ENCODE measurements at places on chromosomes 1 and 21.

DNA sequence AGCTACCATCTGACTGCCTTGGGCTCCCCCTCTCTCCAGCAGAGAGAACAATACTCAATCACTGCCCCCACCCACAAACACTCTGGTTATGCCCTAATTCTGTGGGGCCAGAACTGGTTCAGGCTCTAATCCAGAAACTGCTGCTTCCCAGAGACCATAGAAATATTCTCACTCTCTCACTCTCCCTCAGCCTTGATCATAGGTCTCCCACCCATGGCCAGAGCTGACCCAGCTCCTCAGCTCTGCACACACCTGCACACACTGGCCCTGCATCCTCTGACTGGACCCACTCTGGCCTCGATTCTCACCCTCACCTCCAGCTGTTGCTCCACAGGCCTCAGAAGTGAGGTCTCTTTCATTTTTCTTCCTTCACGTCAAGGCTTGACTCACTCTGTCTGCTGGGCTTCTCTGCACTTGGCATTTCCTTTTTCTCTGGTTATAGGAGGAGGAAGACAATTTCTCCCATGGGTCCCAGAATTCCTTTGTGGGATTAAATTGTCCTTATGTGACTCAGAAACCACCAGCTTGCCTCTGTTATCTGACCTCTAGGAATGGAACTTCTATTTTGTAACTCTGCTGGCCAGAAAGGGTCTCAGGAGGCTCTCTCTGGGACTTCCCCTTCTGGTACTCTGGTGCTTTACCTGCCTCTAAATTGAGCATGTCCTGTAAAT, 15.6 kb upstream of the ZMYM6 start:
- no peak for DNase-seq

DNA sequence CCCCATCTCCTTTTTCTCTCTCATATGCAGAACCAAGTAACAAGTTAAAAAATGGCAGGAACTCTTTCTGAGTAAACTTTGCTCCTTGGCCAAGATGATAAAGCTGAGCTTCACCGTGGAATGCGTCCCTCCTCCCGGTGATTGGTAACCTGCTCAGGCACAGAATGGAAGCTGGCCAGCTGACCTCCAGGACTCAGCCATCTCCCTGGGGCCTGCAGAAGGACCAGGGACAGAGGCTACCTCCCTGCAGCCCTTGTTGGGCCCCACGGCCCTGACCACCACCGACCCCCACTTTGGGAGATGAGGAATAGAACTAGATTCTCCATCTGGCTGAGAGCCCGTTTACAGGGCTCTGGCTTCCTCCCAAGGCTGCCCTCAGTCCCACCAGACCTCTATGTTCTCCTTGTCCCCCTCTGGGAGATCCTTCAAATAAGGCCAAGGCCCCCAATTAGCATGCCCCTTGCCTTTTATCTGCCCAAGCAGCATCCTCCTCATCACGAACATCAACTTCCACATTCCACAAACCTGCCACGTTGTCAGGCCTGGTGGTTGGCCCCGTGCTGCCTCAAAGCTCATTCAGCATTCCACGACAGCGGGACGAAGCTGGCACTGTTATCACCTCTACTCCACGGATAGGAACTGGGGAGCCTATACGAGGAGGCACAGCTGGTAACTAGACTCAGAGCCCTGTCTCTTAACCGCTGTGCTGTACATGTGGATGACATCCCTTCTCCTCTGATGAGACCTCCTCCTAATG, 74.2 kb downstream of the CD34 start:
- DNase-seq = peak; percentile 30

- DNase-seq = no peak
These were observed 35.3 kb downstream of the RGS8 start for GRCh38 chr1:182649041-182649440.

DNA sequence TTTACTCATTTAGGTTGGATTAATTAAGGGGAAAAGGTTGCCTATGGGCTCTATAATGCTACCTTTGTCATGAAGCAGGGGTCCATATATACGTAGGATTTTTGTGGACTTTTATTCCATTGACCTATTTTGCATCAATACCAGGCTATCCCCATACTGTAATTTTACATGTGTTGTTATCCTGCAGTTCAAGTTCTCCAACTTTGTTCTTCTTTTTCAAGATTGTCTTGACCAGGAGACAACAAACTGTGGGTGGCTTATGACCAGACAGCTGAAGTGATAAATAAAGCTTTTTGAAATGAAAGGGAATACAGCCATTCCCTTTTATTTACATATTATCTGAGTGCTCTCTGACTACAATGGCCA, 345.7 kb downstream of the BARHL2 start:
- no peak for DNase-seq

DNA sequence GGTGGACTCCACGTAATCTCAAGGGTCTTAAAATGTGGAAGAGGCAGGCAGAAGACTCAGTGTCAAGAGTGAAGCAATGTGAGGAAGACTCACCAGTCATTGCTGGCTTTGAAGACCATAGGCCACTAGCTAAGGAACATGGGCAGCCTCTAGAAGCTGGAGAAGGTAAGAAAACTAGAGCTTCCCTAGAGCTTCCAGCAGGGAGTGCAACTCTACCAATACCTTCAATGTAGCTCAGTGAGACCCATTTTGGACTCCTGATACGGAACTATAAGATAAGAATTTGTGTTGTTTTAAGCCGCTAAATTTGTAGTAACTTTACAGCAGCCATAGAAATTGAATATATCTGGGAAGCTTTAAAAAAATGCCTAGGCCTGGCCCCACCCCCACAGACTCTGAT, 18.9 kb downstream of the METTL13 start:
- no peak for DNase-seq

DNA sequence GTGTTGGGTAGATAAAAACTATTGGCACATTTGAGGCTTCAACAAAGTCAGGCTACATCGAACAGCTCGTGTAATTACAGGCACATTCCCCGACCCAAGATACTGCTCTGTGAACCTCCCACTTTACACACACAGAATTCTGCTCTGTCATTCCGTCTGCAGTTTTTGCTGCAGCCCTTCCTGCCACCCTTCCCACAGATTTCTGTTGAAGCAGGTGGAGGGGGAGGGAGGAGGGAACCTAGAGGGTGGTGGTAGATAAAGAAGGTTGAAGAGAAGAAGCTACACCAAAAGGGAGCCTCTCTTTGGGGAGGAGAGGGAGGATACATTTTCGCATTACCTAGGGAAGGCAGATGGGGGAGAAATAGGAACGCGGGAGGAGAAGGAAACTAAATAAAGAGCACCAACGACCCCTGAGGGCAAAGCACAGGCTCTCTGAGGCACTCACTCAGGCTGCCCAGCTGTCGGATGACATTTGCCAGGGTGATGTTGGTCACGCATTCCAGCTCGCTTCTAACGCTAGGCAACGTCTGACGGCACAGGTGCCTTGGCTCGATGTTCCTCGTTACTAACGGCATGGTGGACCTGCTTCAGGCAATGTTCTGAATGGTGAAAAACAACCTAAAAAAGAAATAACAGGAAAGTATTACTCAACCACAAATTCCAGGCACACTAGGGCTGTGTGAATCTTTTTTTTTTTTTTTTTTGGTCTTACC, 36.0 kb downstream of the GPR3 start:
- DNase-seq = no peak

DNA sequence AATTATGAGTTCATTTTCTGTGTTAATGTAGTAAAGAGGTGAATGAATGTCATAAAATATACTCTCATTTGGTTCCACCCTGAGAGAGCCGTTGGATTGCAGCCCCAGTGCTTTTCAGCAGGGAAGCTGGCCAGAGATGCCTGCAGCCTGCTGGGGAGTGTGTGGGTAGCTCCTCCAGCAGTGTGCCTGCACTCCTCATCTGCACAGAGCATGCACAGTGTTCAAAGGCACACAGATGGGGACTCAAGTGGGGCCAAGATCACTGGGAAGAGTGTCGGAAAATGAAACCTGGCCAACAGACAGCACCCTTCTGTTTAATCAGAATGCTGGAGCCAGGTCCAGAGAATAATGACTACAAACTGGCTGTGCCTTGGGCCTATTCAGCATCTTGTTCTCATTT, 206.8 kb downstream of the ST6GALNAC3 start:
- no peak for DNase-seq

DNA sequence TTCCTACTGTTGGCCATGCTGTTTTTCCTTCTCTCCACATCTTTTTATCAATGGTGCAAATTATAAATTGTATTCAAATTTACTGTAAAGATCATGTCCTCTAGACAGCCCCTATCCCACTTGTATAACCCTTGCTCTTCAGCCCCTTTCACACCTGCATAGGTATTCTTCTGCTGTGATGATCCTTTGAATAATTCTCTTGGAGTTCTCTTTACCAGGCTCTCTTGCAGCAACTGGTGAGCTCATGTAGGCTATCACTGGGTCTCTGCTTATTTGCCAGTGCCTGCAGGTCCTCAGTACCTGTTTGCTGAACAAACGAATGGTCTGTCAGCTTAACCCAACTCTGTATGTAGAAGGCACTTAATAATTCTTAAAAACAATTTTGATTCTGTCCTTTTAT, 8.2 kb downstream of the PTPRC start:
- no peak for DNase-seq

GRCh38 chr1:54838565-54839180, 37.5 kb upstream of the TTC22 start:
- DNase-seq = no peak

DNA sequence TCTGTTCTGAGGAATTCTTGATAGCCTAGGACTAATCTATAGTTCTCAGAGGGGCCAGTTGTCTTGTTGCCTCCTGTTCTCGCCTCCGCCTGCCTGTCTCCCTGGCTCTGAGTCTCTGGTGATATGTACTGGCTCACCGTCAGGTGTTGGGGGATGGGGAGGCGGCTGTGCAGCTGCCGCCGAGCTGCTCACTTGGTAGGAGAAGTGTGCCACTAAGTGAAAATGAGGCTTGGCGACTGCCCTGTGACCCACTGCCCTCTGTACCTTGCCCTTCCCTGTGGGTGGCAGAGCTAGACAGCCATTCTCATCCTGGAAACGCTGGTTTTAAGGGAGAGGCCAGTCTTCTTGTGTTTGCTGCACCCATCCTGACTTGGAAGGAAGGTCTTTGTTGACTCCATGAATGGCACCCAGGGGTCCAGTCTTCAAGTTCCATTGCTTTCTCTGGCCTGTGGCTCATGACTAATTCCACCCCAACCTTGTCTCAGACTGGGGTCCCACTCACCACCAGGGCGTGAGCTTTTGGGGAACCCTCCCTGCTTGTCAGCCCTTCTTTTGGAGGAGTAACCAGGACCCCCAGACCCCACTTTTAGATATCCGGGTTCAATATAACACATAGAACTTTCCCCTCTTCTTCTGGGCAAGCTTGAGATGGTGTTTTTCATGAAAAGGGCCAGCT, 120.6 kb downstream of the CACNA1E start:
- no peak for DNase-seq

DNA sequence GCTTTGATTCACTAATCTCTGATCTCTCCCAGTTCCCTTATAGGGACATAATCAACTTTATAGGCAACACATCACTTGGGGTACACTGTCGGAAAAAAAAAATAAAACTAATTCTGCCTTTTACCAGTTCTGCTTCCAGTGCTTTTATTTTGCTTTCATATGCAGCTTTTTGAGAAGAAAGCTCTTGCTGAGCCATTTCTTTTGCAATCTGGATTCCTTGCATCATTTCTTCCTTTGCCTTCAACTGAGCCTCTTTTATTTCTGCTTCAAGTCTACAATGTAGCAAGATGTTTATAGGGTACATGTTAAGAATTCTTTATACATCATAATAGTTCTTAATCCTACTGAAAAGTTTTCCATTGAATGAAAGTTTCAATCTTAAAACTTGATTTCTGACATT, 30.6 kb downstream of the KIF14 start:
- no peak for DNase-seq

DNA sequence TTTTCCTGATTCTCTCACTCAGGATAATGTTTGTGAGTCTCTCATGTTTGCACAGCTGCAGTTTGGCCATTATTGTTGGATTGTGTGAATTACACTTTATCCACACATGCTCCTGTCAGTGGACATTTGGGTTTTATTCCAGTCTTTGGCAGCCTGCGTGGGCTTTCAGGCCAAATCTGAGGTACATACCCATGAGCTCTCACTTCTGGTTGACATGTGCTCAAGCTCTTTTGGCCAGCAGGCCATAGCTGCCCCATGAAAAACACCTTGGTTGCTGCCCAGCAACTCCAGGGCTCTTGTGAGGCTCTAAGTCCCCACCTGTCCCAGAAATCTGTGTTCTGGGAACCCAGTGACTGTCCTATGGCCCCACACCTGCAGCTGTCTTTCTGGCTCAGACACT, 124.5 kb upstream of the GALNT2 start:
- no peak for DNase-seq

DNA sequence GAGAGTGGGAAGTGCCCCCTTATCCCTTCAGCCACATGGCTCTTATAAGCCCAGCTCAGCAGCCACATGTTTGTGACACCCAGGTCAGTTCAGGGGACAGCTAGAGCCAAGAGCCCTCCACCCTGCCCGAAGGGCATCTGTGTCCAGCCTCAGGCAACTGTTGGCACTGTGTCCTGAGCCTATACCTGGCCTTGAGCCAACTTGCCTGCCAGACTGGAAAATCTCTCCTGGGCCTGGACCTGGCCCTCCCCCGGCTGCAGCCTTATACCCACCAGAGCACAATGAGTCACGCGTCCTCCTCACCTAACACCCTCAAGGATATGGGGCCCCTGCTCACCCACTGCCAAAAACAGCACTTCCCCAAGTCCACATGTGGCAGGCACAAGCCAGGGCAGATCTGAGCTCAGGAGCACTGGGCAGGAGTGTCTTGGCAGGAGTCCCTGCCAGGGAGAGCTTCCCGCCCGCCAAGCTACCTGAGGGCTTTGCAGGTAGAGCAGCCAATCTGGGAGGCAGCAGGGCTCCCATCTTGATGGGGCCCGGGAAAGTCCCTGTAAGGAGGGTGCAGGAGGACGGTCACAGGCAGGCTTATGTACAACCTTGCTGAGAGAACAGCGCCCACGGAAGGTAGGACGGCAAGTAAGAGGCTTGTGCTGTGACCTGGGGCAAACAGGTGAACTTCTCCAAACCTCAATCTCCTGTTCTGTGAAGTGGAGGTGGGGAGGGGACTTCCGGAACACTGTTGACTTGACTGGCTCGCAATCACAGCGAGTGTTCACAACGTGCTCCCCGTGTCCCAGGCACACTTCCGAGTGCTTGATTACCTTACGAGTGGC, 19.8 kb upstream of the HSPG2 start:
- no peak for DNase-seq

DNA sequence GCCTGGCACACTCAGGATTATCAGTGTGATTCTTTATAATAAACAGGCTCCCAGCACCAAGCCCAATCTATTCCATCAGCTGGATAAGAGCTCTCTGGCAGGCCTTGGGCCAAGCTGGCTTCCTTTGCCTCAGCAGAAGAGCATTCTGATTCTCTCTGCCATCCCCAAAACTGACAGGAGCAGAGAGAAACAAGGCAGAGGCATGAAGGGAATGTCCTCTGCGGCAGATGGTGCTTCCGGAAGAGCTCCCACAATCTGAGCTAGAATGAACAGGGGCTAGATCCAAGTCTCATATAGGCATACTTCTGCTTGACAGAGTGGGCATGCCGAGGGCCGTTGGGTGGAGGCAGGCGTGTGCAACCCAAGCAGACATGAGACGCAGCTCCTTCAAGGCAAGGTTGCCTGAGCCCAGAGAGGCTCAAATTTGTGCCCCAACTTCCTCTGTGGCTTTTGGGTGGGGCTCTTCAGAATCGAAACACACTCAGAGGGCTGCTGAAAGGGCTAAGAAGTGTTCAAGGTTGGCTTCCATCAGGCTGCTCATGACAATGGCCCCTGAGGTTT, 4.0 kb downstream of the CAPN2 start:
- no peak for DNase-seq

GRCh38 chr1:7265771-7266371, 480.6 kb downstream of the CAMTA1 start:
- no peak for DNase-seq
